Fibroblast of skin of back (primary cell): ENCODE measurements at places on chromosomes 12 and 14.
A peak's percentile ranks its signal among the peaks of the same experiment; 100 is the strongest.

DNA sequence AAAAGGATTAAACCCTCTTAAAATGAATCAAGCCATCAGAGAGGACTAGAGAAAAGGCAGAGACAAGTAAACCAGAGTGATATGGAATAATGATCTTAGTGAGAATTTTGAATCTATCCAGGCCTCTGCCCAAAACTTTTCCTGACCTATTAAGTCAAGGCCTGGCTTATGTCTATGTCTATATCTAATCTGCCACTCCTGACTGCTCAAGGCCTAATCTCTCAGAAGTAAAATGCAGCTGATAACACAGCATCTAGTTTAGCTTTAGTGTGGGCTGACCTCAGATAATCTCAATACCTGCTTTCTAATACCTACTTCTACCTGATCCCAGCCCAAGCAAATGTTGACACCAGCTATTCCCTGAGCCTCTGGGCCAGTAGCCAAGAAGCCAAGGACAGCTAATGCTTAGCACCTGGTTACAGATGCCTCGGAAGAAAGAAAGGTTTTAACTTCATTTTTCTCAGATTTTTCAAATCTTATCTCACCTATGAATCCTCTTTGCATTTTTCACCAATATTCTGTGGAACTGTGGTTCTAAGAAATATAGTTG is 1472.5 kb upstream of the SEL1L start:
- DNase-seq, result no peak

- DNase-seq, result peak; percentile 67
Measured at GRCh38 chr14:102805371-102805891, 28.2 kb downstream of the TRAF3 start.

- DNase-seq, result no peak
Measured at GRCh38 chr14:79408696-79409095, 802.6 kb downstream of the DIO2 start.

DNA sequence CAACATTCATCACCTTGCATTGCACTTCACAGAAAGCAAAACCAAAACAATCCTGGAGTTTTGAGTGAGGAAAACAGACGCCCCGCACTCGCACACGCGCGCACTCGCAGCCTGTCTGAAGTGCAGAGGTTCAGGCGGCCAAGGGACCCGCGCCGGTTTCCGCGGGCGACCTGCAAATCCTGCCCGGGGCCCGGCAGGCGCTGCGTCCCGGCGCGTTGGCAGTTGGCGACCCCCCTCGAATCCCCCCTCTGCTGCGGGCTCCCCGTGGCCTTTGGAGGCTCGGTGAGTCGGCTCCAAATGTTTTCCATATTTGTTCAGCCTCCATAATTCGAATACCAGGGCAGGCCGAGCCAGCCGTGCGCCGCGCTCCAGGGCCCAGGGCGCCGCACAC is at the start of gene SSPN:
SSPN (plus strand) TSS at position 324 of the 391 bp plus-strand sequence. CDS start 100 bp downstream, outside the sequence.
- DNase-seq, result peak; percentile 83
